Dermis microvascular lymphatic vessel endothelial cell (primary cell): ENCODE measurements at places on chromosomes 7 and 10. TPM values are rescaled to one million over a fixed set of nuclear protein-coding genes. Genes with fewer than 3 reads are reported as not detected.

The STAG3 gene
- 0.13 and 0.38 TPM in 2 replicates for total RNA-seq

The CDCA7L gene
- 41.0 and 45.1 TPM in 2 replicates for total RNA-seq

The ZMIZ2 gene
- 5.0 and 7.5 TPM in 2 replicates for total RNA-seq

The C10orf105 gene
- under 0.01 TPM in 1 of 2 replicates, not detected in the other for total RNA-seq

The HYAL4 gene
- 0.39 and 1.0 TPM in 2 replicates for total RNA-seq

The NUTM2B gene
- under 0.01 and 0.26 TPM in 2 replicates for total RNA-seq

The CTAGE8 gene
- total RNA-seq: under 0.01 and 0.13 TPM in 2 replicates

The MAD1L1 gene
- 29.8 and 41.1 TPM in 2 replicates for total RNA-seq

The ADCY1 gene
- total RNA-seq: 0.51 and 1.1 TPM in 2 replicates

The HOXA11 gene
- 0.13 TPM in 2 replicates for total RNA-seq

The UNC5B gene
- 14.8 and 18.1 TPM in 2 replicates for total RNA-seq

The MCM10 gene
- 4.6 and 9.6 TPM in 2 replicates for total RNA-seq

The ALOX5 gene
- total RNA-seq: not detected in 2 replicates

The LAMB1 gene
- total RNA-seq: 425 and 463 TPM in 2 replicates

The ASAH2B gene
- 1.0 and 2.8 TPM in 2 replicates for total RNA-seq

The HYCC1 gene
- 35.9 and 36.0 TPM in 2 replicates for total RNA-seq

The CAV1 gene
- 644 and 1,184 TPM in 2 replicates for total RNA-seq

The C10orf88 gene
- total RNA-seq: 9.6 and 10.1 TPM in 2 replicates

The ABCB1 gene
- 1.0 and 1.3 TPM in 2 replicates for total RNA-seq

The KIF11 gene
- 6.7 and 18.5 TPM in 2 replicates for total RNA-seq

The SFRP5 gene
- total RNA-seq: not detected in 2 replicates

The ASB15 gene
- not detected in 2 replicates for total RNA-seq

The GRB10 gene
- 97.2 and 98.5 TPM in 2 replicates for total RNA-seq

The OR13A1 gene
- not detected in 2 replicates for total RNA-seq

The HOXA9 gene
- total RNA-seq: 3.2 and 4.7 TPM in 2 replicates

The SPDYE2 gene
- total RNA-seq: not detected in 2 replicates

The SLC16A9 gene
- total RNA-seq: 0.26 TPM in 1 of 2 replicates, not detected in the other
